ENCODE measurements at places on chromosomes 5 and 9.
A peak's percentile ranks its signal among the peaks of the same experiment; 100 is the strongest.

- DNase-seq, result no peak
These were observed 33.8 kb downstream of the KDM3B start for GRCh38 chr5:138386290-138386689.

GRCh38 chr9:120690372-120690771, 23.9 kb downstream of the MEGF9 start:
- DNase-seq, result no peak

- no peak for DNase-seq
These were observed 10.4 kb downstream of the TAF11L12 start for GRCh38 chr5:17620627-17621026.

DNA sequence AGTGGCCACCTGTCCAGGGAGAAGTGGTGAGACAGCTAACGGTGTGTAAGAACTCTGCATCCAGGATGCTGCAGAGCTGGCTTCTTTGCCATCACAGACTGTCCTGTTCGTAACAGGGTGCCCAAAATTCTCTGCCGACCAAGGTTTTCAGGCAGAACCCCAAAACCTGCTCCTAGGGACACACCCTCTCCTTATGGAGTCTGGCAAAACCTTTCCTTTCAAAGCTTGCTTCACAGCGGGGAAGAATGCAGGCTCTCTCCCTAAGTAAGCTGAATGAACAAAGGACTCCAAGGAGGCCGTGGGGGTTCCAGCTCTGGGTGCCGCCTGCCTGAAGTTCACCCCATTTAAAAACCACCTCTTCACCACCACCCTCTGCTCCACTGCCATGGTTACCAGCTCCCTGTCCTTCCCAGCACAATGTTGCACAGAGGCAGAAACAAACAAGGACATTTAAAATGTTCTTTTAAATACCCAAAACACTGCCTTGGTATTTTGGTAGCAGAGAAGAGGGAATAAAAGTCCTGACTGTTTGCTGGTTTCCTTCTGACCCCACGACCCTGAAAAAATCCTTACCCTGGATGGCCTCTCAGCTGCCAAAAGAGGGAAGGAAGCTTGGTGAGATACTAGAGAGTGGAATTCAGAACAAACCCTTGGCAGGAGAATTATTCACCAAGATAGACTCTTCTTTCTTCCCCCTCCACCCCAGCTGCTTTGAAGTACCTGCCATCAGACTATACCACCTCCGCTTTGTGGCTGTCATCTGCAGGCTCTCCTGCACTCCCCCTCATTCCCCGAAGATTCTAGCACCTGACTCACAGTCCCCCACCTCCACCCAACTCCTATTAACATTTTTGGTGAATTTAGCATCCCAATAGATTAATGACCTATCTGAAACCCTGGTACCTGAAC, 7.1 kb upstream of the KLF9 start:
- DNase-seq, result no peak

DNA sequence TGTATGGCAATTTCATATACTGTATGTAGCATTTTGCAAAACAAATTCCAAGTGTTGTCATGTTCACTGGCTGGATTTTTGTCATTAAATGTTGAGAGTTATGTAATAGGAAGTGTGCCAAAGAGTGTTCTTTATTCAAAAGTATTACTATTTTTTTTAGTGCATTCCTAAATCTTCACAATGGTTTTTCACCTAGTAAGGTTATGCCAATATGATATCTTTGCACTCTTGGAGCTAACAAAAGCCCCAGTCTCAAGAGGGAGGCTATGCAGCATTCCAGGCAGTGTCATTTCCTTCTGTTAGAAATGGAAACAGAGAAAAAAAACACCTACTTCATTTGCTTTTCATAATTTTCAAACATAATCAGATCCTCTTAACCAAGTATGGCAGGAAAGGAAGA, 5.1 kb upstream of the SSBP2 start:
- no peak for DNase-seq

GRCh38 chr9:89642789-89643188, 38.0 kb downstream of the GADD45G start:
- DNase-seq, result no peak

DNA sequence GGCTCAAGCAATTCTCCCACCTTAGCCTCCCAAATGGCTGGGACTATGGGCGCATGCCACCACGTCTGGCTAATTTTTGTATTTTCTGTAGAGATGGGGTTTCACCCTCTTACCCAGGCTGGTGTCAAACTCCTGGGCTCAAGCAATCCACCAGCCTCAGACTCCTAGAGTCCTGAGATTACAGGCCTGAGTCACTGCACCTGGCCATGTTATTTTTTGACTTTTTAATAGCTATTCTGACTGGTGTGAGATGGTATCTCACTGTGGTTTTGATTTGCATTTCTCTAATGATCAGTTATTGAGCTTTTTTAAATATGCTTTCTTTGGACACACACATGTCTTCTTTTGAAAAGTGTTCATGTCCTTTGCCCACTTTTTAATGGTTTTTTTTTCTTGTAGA, 38.2 kb downstream of the FBXW2 start:
- DNase-seq, result no peak

DNA sequence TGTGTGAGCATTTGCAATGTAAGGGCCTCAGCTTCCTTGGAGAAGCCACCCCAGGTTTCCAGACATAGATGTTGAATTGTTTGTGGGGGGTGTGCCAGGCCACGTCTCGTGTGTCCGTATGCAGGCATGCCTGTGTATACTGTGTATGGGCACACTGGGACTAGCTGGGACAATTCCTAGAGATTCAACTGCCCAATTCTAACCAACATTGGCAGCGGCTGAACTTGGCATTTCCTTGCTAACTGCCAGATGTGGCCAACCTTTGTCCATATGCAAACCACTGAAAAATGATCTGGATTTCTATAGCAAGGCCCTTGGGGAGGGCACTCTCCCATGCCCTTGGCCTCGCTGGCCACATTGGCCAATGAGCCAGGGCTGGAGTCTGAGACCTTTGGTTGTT, 50.3 kb downstream of the SAR1B start:
- peak; percentile 10 for DNase-seq

DNA sequence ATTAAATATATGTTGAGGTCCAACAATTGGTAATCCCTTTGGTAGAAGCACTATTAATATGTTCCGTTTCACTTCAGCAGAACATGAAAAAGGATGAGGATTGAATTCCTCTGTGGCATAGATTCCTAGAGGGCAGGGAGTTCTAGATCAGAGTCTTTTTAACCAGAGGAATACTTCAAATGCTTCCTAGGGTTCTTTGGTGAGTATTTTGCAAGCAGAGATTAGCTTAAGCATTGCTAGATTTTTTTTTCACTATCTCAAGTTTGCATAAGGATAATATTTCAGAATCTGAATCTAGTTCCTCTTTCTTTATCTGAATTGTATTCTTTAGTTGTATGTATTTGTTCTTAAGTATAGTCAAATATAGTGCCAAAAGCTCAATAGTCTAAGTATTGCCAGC, 116.6 kb upstream of the ADAMTSL1 start:
- no peak for DNase-seq

GRCh38 chr9:21402386-21403251, 6.3 kb upstream of the IFNA8 start:
- no peak for DNase-seq

DNA sequence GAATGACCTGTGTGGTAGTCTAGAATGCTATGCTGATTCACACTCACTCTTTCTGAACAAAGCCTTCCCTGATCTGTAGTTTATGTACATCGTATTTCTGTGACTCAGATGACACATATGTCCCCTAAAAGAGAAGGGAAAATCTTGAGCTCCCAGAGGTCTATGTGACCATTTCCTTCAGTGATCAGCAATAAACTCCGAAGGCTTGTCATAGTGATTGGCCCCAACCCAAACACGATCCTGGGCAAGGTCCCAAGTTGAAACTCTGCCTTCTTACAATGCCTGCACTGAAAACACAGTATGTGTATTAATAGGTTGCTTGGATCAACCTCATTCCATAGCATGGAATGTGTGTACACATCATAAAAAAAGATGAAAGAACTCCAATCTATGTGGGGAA, 685.8 kb downstream of the MAT2B start:
- DNase-seq, result no peak

DNA sequence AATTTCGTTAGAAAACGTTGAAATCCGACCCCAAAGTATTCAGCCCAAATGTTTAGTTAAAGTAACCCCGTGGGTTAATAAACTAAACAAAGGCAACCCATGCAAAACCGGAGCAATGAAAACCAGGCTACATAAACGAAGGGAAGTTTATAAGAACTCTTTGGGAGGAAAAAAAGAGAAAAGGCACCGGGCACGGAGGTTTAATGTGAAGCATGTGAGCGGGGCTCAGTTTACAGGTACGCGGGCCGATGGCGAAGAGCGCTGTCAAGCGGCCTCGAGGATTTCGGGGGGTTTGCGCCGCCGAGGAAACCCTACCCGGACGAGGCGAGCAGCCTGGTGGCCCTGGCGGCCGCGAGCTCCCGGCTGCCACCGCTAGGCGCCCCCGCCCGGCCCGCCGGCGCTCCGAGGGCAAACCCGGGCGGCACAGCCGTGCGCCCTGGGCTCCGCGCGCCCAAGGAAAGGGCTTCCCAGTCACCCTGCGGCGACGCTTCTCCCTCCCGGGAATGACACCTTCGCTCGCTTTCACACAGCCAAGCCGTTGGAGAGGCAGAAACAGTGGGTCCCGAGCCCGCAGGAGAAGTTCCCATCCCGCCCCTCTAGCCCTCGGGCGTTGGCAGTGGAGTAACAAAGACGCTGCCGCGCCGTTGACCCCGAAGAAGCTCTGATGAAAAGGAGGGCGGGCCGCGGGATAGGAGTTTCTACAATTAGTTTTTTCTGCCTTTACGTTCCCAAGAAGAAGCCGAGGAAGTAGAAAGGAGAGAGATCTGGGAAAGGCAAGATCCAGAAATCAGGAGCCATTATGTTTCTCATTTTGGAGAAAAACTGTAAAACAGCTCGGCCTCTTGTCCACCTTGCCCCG, 126.0 kb downstream of the TMEM174 start:
- no peak for DNase-seq

GRCh38 chr9:103669296-103669695, 424.8 kb upstream of the SMC2 start:
- no peak for DNase-seq

- DNase-seq, result no peak
These were observed 746.5 kb upstream of the ZNF608 start for GRCh38 chr5:125492977-125493376.

GRCh38 chr5:16567365-16567764, 49.4 kb downstream of the RETREG1 start:
- no peak for DNase-seq

GRCh38 chr9:99137225-99137624, 32.3 kb downstream of the TGFBR1 start:
- no peak for DNase-seq

GRCh38 chr9:121901616-121902015, 191.5 kb downstream of the TTLL11 start:
- DNase-seq, result no peak

GRCh38 chr9:92133949-92134604, 18.9 kb upstream of the SPTLC1 start:
- DNase-seq, result peak; percentile 74

DNA sequence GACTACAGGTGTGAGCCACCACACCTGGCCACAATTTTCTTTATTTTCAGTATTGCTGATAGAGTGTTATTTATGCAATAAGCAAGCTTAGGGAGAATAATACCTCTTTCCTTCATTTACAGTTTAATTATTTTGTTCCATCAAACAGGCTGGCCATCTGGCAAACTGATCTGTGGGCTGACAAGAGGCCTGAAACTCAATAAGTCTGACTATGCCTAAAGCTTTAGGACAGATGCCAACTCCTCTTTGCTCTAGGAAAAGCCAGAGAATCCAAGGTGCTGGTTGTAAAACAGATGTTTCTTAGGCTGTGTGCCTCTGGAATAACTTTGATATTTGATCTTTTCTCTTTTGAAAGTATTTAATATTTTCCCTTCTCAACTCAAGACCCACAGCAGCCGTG, 98.4 kb downstream of the TARS1 start:
- no peak for DNase-seq

DNA sequence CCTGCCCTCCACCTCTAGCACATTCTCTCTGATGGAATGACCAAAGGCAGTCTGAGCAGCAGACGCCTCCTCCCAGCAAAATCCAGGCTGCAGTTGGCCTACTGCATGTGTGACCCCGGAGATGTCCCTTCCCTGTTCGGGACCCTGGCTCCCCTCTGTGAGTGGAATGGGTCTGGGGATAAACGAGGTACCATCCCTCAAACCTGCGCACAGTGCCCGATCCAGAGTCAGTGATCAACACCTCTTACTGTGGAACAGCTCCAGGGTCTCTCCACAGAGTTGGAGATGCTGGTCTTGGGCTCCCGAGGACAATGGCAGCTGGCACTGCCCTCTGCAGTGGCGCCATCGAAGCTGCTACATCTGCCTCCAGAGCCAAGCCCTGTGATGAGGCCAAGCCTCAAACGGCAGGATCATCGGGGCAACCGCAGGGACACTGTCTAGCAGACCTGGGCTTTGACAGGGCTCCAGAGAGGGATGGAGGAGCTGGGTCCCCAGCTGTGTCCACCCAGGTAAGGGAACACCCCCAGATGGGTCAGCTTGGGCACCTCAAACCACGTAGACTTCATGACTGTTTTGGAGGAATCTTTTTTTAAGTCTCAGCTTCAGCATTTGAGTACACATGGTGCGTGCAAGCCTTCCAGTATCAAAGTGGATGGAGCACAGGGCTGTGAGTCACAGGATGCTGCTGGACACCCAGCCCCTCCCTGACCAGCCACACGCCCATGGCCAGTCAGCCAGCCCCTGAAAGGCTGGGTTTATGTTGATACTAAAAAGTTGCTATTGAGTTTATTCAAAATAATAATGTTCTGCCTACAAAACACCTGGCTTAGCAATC, 13.0 kb downstream of the MED10 start:
- DNase-seq, result no peak

DNA sequence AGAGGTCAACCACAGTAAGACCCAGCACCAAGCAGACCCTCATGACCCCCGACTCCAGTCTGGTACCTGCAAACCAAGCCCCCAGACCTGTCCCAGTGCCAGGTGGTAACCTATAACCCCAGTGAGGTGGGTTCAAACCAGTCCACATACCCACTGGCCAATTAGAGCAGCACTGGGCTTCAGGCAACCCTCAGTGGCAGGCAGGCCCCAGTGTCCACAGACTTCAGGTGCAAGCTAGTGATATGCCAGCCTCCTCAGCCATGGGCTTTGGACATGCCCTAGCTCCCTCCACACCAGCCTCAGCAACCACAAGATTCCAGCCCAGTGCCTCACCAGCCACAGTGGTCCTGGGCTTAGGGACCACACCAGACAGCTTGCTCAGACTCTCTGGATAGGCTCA, 276.6 kb downstream of the DTWD2 start:
- DNase-seq, result no peak

- DNase-seq, result no peak
These were observed 30.5 kb upstream of the UBAP2 start for GRCh38 chr9:34079181-34079580.

Data from breast epithelium (tissue), 4 donors.